ENCODE measurements at places on chromosomes 12 and 14. TPM values are rescaled to one million over a fixed set of nuclear protein-coding genes. Genes with fewer than 3 reads are reported as not detected.

Gene KRT2
- 0.08 TPM for polyA plus RNA-seq

Gene SALL2
- 3.5 TPM for polyA plus RNA-seq

Gene SLC41A2
- 14.8 TPM for polyA plus RNA-seq

Gene DPY19L2
- 3.9 TPM for polyA plus RNA-seq

Gene SPIC
- polyA plus RNA-seq: not detected

Gene SMOC1
- polyA plus RNA-seq: 10.0 TPM

Gene RIN3
- 17.6 TPM for polyA plus RNA-seq

Gene ADAMTS20
- not detected for polyA plus RNA-seq

Data from A549 (cell line).